Right renal cortex interstitium (tissue), 3 donors: ENCODE measurements at places on chromosomes 12 and 14. TPM values are rescaled to one million over a fixed set of nuclear protein-coding genes. Genes with fewer than 3 reads are reported as not detected.

DNA sequence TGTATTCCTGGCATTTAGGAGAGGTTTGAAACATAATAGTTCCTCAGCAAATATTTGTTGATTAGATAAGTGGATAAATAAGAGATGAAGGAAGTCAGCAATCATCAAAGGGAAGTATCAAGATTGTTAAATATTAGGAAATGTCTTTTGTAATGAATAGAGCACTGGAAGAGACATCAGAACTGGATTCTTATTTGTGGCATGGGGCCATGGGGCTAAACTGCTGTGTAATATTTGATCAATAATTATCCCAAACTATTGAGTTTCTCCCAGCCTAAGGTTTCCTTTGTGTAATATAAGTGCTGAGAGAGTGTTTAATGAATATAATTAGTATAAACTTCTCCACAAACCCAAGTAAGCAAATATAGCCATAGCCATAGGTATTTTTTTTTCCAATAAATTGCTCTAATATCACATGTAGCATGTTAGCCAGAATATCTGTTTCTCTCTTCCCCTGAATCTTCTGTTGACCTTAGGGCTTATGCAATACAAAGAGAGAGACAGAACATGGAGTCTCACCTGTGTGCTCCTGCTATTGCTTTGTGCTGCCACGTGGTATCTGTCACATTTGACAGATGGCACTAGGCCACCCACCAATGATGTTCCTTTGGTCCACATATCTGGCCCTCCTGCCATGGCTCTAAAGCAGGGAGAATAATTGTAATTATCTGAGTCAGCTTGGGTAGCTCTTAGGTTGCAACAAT is 658.7 kb downstream of the SOX5 start:
- no peak for DNase-seq

- peak; percentile 33 for DNase-seq
Measured at GRCh38 chr12:5171701-5172100, 128.0 kb downstream of the KCNA5 start.

The OASL gene
- 0.11 TPM for polyA plus RNA-seq

- no peak for DNase-seq
Measured at GRCh38 chr12:4037747-4038312, 164.6 kb upstream of the PARP11 start.

DNA sequence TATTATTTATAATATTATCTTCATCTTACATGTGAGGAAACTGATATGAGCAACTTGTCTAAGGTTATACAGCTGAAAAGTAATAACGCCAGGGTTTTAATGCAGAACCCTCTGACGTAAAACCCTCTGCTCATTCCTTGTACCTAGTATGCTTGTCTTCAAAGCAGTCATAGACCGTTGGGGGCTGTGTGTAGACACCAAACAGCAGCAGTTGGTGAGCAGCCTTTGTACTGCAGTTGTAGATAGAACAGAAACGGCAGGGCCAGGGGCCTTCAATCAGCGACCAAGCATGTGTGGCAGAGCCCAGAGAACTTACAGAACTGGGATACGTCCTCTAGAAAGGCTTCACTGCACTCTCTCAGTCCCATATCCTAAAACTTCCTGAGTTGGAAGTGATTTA is 28.1 kb downstream of the EVL start:
- no peak for DNase-seq

- no peak for DNase-seq
Measured at GRCh38 chr12:116677202-116677661, 60.6 kb downstream of the SPRING1 start.

DNA sequence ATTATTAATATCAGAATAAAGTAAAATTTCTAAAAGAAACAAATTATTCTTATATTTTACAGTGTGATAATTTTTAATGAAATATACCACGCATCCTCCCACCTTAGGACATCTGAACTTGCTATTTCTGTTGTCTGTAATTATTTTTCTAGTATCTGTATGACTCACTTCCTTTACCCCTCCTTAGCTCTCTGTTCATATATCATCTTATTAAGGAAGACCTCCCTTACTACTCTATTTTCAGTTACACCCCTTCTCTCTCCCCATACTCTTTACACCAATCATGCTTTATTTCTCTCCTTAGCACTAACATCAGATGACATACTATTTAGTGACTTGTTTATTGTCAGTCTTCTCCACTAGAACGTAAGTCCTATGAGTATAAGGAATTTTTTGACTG is 34.2 kb upstream of the C12orf50 start:
- no peak for DNase-seq

GRCh38 chr14:34094384-34094783 is 143.5 kb upstream of the EGLN3 start:
- no peak for DNase-seq

The SENP1 gene
- polyA plus RNA-seq: 29.1 TPM

DNA sequence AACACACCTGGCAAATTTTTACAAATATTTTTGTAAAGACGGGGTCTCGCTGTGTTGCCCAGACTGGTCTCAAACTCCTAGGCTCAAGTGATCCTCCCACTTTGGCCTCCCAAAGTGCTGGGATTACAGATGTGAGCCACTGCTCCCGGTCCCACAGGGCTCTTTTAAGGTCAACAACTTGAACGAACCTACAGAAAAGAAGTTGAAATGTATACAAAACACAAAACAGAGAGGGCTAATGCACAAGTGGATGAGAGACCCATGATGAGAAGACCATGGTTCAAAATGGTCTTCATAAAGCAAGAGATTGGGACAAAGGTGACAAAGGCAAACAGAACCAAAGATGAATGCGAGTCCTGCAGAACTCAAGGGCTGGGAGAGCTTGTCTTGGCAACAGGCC is 91.4 kb downstream of the CALM1 start:
- no peak for DNase-seq

- DNase-seq: no peak
Measured at GRCh38 chr12:44246482-44247105, 410.7 kb downstream of the TMEM117 start.

- DNase-seq: no peak
Measured at GRCh38 chr14:46820291-46820690, 168.7 kb upstream of the RPL10L start.

The ARG2 gene
- 13.8 TPM for polyA plus RNA-seq

GRCh38 chr12:52149651-52150241 is 42.1 kb downstream of the KRT80 start:
- DNase-seq: no peak

DNA sequence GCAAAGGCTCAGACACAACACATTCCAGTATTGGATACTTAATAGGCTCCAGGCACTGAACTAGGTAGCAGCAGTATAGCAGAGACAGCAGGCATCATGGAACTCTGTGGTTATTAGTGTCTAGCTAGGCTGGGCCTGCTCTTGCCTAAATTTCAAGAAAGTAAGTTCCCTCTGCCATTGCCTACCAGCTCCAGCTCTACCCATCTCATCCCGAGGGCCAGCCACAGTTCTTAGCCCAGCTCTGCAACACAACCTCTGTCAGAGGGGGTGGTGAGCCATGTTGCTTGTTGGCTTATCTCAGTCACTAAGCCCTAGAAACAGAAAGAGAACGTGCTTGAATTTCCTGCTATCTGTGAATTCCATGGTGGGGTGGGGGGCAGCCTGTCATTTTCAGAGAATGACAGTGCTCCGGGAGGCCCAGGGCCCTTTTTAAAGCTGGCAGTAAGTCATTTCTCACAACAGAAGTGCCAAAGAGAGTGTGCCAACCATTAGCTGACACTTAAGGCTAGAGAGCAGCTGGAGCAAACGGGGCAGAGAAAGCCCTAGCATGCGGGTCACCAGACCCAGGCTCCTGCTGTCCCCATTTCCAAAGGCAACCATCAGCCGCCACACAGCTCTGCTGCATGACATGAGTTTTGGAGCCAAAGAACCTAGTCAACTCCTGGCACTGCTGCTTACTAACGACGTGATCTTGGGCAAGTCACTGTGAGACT is 105.9 kb downstream of the PRMT8 start:
- no peak for DNase-seq

The POLE2 gene
- 14.9 TPM for polyA plus RNA-seq

DNA sequence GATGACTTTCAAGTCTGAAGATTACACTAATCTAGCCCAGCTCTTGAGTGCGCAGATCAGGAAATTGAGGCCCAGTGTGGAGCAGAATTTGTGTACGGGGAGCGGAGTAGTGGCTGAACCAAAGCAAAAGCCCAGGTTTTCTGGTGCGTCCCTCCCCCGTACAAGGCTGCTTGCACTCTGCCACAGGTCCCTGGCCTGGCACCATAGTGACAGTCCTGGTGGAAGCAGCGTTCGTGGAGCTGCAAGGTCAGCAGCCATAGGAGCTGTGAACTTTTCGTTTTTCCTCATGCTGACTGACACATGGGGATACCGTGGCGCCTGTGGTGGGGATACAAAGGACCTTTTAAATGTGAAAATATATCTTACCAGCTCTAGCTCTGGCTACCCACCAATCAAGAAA is 1.7 kb downstream of the EVL start:
- no peak for DNase-seq

DNA sequence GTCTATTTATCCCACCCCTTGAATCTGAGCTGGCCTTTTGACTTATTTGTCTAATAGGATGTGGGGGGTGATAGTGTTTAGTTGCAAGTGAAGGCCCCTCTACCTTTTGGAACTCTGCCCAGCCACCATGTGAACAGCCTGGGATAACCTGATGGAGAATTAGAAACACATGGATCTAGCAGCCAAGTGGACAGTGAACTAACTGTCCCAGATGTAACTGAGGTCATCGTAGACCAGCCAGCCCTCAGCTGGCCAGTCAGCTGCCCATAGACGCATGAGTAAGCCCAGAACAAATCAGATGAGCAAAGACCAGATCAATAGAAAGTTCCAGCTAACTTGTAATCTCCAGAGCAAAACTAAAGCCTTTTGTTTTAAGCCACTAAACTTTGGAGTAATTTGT is 19.0 kb downstream of the KLRB1 start:
- DNase-seq: no peak

- DNase-seq: no peak
Measured at GRCh38 chr12:131901431-131902331, 7.3 kb downstream of the ULK1 start.

DNA sequence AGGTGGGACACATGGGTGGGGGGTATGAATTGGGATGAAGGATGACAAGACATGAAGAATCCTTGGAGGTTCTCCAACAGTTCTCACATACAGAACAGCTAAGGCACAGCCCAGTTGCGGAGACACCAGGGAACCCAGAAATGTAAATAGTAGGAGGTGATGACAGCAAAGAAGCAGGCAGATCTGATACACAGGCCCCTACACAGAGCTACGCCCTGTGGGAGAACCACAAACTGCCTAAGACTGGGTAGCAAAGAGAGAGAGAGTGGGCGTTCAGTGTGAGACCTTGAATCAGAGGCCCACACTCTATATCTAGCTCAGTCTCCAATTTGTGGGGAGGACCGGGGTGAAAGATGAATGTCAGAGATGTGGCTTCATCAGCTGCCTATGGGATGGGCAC is 9.5 kb upstream of the NUMB start:
- DNase-seq: no peak

The TAS2R13 gene
- not detected for polyA plus RNA-seq

DNA sequence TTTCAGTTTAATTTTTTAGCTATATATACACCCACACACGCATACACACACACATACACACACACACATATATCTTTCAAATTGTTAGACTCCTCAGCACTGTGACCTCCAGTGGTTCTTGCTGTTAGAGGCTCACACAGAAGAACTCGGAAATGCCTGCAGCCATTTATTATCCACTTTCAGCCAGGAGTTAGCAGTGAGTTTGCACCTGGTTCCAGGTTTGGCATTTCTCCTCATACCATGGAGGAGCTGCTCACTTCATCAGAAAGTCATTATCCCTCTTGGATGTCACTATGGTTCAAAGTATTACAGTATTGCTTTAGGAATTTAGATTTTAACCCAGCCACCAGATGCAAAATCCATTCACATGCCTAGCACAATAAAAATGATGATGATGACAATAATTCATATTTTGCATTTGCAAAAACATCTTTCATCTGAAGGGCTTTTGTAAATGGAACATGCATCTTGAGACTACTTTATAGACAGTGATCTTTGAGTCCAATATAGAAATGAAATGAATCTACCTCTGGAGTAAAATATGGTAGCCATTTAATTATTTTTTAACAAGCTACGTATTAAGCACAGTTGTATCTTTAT is 42.3 kb downstream of the NPAS3 start:
- DNase-seq: no peak

The MAP3K9 gene
- 3.9 TPM for polyA plus RNA-seq

GRCh38 chr12:4855121-4855924 is 54.4 kb upstream of the KCNA1 start:
- peak; percentile 76 for DNase-seq

DNA sequence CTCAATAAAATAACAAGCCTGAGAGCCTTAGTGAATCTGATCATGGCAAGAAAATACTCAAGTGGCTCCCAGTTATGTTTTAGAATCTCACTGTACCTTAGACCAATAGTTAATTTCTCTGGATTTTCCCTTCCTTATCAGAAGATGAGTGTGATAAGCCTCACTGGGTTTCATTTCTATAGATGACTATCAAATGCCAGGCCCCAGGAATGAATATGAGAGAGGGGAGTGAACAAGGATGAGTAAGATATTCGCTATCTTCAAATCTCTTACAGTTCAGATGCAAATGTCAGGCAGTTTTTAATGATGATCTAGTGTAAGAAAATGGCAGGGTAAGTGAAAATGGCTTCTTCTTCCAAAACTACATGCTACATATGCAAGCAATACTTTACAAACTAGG is 26.1 kb upstream of the OR10P1 start:
- DNase-seq: no peak

The PLEKHG7 gene
- 0.72 TPM for polyA plus RNA-seq

The SYT10 gene
- polyA plus RNA-seq: 0.50 TPM

DNA sequence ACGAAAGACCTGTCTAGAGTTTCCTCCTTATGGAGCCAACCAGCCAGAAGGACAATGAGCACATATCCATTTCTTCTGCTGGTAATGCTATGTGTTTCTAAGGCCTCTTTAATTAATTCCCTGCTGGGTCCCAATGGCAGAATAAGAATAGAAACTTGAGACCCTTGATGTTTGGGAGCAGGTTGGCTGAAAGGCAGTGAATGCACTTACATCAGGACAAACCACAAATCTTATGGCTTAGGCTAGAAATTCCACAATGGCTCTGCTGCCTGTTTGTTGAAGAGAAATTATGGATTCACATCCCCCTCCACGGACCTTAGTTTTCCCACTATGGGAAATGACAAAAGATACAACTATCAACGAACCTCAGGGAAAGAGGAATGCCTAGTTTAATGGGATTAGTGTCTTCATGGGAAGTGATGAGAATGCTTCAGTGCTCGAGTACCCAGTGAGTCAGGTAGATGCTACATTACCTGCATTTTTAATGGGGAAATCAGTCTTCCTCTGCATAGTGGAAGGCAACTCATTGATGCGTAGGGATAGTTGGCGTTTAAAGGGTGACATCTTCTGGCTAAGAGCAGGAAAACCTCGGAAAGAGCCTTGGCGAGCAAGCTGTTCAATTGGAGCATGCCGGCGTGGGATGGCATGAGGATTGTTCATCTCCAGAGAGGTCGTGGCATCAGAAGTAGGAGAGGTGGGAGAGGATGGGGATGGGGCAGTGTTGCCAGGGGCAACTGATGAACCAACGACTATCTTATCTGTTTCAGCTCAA is 46.5 kb downstream of the PAPLN start:
- no peak for DNase-seq

DNA sequence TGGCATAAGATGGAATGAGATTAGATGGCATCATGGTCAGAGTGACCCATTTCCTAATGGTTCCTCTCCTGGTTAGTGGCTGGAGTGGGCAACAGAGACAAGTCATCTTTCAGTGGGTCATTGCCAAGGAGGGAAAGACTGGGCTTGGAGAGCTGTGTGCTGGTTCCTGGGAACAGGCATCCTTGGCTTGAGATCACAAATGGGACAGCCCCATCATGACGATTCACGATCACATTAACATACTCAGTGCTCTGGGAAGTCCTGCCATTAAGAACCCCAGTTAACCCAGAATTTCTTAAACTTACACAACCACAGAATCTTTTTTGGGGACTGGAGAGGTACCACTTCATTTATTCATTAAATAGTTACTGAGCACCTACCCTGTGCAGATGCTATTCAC is 27.3 kb downstream of the CHST11 start:
- no peak for DNase-seq
